T-cell (primary cell): ENCODE measurements at places on chromosomes 6 and 20.

DNA sequence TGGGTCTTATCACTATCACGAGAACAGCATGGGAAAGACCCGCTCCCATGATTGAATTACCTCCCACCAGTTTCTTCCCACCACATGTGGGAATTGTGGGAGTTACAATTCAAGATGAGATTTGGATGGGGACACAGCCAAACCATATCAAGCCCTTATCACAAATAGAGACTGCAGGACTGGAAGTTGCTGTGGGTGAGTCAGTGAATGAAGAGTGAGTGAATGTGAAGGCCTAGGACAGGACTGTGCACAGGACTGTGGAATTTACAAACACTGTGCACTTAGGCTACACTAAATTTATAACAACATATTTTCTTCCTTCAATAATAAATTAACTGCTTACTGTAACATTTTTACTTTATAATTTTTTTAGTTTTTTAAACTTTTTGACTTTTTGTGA is 30.2 kb upstream of the BCAS1 start:
- no peak for DNase-seq

- no peak for DNase-seq
Observed at GRCh38 chr6:35633579-35634089, 55.1 kb downstream of the FKBP5 start.

DNA sequence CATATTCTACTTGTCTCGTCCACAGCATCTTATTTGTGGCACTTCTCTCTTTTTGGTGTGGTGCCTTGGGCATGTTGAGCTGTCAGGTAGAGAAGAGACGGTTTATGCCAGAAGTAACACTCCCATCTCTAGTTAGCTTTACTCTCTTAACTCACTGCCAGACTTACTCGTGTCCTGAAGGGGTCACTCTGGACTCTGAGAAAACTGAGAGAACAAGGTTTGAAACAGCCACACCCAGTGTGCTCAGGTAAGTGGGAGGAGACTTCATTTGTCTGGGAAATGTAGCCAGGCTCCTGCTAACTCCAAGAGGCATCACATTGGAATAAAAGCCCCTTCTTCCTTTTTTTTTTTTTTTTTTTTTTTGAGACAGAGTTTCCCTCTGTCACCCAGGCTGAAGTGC is 360.8 kb downstream of the QKI start:
- no peak for DNase-seq

DNA sequence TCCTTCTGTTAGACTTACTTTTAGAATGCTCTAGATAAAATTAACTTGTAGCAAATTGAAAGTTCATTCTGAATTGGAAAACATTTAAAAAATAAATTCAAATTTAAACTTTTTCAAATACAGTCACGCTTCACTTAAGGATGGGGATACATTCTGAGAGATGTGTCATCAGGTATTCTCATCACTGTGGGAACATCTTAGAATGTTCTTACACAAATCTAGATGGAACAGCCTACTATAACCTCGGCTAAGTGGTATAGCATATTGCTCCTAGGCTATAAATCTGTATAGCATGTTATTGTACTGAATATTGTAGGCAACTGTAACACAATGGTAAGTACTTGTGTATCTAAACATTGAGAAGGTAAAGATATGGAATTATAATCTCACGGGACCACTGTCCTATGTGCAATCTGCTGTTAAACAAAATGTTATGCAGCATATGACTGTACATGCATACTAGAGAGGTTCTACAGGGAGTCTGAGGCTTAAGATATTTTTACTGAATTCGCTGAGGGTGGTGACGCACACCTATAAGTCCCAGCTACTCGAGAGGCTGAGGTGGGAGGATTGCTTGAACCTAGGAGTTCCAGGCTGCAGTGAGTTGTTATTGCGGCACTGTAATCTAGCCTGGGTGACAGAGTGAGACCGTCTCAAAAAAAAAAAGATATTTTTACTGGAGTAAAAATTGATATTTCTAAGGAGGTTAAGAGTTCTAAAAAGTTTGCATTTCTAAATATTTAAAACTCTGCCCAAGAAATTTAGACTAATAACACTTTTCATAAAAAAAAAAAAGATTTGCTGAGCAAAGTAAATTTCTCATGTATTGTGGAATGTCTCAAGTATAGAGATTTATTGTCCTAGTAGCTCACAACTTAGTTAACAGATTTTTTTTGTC is 87.3 kb upstream of the TULP1 start:
- no peak for DNase-seq

DNA sequence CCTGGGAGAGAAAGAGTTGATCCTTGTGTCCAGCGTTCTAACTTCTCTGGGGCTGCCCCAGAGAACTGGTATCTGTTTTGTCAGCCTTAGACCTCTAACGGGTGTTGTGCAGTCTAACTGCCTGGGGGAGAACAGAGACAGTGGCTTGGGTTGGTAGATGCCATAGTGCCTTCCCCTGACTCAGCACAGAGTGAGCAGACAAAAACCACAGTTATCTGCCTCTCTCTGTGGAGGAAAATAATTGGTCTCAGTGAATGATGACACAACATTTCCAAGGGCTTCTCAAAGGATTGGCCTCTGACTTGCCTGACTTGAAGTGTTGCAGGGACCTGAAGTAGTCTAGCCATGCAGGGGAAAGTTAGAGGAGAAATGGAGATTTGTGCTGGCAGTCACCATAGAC is 226.2 kb upstream of the MAN1A1 start:
- no peak for DNase-seq

- DNase-seq: no peak
Observed at GRCh38 chr6:12572896-12573827, 143.4 kb upstream of the PHACTR1 start.

DNA sequence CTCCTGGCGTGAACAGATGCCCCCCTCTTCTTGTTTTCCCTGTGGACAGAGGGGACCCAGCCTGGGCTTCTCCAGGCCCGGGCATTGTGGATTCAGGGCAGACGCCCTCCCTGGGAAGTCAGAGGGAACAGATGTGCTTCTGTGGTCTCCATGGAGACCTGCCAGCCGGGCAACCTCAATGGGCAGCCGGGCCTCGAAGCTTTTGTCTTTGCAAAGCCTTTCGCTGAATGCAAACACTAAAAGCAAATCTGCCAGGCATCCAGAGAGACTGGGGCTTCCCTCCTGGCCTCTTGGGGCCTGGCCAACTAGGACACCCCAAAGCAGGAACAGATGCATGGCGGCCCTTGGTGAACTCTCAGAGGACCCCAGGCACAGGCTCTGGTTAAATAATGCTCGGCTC is 370.0 kb upstream of the SULF2 start:
- DNase-seq: no peak

DNA sequence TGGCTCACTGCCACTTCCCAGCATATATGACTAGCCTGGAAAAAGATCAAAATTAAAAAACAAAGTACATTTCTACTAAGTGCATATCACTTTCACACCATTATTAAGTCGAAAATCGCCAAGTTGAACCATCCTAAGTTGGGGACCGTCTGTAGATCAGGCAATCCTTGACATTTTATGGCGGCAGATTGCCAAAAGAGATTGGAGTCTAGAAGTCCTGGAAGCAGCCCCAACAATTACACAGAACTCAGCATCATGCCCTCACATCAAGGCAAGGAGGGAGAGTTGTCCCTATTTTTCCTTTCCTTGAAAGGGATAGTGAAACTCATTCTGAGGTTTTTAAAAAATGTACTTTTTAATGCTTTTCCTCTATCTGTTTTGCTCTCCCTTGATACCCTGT is 30.7 kb downstream of the SLC22A3 start:
- no peak for DNase-seq

GRCh38 chr6:69948479-69949114 is 82.2 kb downstream of the COL19A1 start:
- no peak for DNase-seq

GRCh38 chr6:96683819-96684528 is 121.0 kb downstream of the FHL5 start:
- DNase-seq: no peak
